ENCODE measurements at places on chromosomes 3 and 15.

GRCh38 chr3:175001091-175001490, 142.0 kb downstream of the NAALADL2 start:
- DNase-seq, result no peak

DNA sequence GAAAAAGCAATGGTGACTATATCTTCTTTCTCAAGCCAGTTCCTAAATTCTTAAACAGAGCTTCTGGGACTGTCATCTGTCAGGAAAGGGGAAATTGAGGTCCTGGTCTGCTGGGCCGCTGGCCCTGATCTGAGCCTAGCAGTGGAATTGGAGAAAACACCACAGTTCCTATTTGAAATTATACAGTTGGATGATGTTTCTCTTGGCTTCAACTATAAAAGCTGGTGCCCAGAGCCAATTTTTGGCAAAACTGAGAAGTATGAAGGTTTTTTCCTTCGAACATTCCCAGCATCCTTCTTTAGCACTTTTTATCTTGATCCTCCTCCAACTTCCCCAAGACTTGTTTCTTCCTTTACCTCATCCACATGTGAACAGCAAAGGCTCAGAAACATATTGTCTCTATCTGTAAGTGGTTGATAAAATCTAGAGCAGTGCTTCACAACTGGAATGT, 83.9 kb downstream of the CD47 start:
- no peak for DNase-seq

DNA sequence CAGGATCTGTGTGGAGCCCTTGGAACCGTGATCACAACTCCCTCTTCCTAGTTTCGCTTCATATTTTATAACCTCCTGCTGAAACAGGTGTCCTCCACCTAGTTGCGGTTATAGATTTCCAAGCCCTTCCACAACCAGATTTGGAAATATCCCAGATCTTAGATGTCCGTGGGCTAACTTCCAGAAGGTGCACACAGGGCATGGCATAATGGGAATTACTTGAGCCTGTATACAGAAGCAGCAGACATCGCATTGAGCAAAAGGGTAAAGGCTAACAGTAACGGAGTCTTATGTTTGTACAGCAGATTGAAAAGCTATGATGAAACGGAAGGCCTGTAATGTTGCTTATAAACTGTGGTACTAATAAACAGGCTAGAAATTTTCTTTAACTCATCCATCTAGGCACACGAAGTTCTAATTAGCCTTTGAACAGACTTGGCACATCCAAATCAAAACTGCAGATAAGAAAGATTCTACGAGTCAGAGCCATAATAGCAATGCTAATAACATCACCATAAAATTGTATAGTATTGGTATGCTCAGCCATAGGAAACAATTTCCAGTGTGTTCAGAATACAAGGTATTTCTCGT, 1.2 kb upstream of the USF3 start:
- DNase-seq, result no peak

DNA sequence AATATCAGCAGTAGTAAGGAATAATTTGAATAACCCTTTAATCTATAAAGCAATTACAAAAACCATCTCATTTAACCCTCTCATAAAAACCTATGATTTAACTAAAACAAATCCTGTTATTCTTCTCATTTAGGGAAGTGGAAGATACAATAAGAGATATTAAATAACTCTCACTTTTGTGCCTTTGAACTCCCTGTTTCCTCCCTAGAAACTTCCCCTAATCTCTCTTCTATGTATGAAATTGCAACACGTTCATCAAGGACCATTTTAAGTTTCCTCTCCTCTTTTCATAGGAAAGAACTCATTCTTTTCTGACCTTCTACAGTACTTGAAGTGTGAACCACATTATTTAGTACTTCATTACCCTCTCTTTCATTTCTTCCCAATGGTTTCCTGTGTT, 18.8 kb upstream of the FAM81A start:
- no peak for DNase-seq

DNA sequence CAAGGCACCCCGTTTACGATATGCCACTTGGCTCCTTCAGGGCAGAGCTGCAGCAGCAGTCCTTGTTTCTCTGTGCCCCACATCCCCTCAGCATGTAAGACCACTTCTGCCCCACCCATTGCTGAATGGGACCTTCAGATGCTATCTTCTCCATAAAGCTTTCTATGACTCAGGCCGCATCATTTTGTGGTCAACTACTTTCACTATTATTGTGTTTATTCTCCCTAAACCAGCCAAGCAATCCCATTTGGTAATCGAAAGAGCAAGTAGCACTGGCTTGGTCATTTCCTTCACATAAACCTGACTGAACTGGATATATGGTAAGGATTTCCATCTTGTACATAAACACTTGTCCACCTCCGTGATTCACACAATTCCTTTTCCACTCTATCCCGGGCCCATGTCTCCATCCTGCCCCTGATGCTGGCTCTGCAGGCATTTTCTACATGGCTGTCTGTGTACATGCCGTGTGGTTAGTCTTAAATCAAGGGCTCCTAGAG, 25.7 kb downstream of the LIPC start:
- DNase-seq, result no peak

DNA sequence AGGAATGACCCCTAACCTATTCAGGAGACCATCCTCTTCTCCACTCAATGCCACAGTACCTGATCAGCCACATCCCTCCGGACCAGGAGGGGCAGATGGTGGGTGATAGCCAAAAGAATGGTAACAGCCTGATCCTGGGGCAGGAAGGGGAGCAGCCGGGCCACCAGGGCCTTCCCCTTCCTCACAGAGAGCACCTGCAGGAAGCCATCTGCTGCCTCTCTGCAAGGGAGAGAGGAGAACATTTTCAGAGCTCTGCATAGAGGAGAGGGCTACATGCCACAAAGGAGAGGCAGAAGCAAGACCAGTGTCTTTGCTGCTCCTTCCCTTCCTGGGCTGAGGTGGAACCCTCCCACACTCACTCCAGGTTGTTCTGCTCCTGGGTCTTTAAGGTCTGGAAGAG, 5.5 kb upstream of the SPG11 start:
- no peak for DNase-seq

- no peak for DNase-seq
Observed at GRCh38 chr3:112084980-112085705, 1.0 kb upstream of the C3orf52 start.

DNA sequence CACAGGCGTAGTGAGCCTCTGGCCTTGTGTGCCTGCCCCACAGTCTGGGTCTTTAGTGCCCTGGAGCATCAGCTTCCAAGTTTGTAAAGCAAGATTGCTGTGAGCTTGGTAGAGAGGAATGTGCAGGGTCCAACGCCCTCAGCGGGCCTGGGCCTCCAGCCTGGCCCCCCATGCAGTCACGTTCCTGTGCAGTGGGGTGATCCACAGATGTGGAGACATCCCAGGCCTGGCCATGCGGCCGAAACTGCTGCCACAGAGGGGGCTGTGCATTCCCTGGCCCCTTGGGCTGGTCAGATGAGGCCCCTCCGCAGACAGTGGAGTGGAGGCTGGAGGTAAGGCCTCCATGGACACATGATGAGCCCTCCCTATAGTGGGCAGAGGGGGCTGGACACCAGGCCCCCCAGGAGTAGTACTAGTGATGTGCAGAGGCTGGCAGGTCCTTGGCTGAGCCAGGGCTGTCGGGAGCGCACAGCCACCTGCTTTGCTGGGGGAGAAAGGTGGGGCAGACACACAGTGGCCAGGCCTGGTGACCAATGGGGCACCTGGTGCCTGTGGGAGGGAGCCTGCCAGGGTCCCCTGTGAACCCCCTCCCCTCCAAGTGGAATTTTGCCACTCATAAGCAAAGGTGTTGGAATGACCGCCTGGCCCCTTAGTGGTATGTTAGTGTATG, 71.5 kb downstream of the EFCAB12 start:
- DNase-seq, result no peak

GRCh38 chr3:117997201-117998049, 1037.2 kb downstream of the IGSF11 start:
- DNase-seq, result peak; percentile 77

DNA sequence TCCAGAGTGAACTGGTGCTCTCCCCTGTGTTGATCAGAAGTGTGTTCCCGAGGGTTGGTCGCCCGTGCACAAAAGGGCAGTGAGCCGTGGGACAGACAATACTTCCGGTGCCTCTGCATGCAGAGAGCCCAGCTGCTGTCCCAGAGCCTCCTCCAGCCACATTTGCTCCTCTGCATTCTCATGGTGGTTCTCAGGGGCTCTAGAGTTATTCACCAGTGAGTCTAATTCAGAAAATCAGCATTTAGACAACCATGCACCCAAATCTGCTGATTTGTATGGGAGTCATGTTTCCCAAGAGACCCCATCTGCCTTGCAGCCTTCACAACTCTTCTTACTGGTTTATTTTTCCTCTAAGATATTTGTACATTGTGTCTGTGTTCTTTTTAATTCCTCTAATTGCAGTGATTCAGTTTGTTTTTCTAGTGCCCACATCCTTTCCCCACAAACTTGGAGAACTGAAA, 107.0 kb upstream of the SPRED1 start:
- no peak for DNase-seq

GRCh38 chr3:57158813-57159738, 6.1 kb downstream of the IL17RD start:
- no peak for DNase-seq

DNA sequence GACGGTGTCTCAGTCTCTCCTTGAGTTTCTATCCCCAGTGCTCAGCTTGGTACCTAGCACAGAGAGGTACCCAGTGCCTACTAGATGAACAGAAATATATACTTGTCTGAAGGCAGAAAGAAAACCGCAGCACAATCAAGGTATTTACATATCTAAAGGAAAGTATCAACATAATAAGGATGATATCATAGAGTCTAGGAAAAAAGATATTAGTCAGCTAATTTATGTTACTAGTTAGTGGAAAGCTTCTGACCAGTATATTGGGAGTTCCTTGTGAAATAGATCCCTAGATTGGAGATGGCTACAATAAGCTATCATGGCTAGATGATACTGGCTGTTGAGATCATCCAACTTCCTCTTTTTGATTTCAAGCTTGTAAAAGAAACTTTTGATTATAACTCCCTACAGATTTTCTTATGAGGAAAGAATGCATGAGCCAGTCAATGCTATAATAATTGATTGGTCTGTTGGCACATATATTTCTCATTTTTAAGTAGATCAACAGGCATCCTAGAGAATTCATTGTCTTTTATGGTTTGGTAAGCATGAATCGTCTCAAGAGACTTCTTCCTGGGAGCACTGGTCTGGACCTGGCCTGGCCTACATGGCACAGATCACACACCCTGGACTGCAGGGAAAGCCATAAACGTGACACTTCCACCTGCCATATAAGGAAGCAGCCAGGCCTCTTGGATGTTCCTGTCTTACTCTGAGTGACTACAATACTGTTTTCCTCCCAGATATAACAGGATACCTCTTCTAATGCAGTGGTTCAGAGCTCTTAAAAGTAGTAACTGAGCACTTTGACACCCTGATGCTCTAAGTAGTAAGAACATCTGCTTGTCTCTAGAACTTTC, 60.7 kb downstream of the IMPG2 start:
- DNase-seq, result no peak

DNA sequence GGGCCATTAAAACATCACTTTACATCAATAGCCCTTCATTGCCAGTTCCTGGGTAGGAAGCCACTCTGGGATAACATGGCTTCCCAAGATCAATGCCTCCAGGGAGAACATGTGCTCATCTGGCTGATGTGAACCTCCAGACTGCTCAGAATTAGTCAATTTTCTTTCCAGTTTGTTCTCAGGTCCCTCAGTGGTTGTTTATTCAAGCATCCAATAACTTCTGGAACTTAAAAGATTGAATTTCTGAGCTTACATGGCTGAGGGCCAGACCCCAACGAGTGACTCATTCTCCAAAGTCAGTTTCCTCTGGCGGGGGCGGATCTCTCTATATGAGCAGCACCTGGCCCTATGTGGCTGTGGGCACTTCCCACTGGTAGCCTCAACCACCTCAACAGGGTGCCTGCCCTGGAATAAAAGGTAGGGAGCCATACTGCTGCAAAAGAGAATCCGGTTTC, 34.0 kb downstream of the LYZL4 start:
- DNase-seq, result no peak

- DNase-seq, result peak; percentile 29
Observed at GRCh38 chr15:68930268-68931022, at the start of gene SPESP1. TSS of gene SPESP1 (plus strand) at chr15:68930525. CDS start at chr15:68930654, 129 bp downstream.

DNA sequence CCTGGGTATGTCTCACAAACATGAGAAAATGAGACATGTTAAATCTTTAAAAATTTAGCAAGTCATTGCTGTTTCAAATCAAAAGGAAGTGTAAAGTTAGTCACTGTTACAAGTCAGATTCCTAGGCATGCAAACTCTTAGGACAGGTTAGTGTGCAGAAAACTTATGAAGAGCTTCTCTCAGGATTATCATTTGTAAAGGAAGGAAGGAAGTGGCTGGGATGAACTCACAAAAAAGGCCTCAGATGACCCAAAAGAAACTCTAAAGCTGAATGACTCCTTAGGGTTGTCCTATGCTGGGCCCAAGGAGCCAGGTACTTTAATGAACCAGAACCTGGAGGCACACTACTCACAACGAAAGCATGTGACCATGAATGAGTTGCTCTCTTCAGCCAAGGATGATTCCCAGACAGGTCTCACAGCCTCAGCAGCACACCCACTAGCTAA, 25.0 kb downstream of the MSL2 start:
- DNase-seq, result no peak

DNA sequence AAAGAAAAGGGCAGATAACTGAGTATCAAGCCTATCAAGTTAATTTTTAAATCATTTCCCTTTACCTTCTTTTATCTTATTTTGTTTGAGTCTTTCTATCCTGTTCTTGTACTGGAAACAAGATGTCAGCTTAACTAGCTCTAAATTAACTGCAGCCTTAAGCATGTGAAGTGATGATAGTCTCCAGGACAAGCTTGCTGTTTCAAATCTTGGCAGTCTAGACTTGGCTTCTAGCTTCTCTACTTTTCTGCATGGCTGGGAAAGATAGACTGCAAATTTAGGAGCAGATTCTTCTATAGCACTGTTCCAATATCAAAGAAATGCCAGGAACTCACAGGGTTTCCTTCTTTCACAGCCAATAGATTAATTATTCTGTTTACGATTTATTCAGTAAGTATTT, 1034.4 kb downstream of the TUSC7 start:
- DNase-seq, result no peak

- DNase-seq, result no peak
Observed at GRCh38 chr3:46999516-47000197, 20.2 kb downstream of the NBEAL2 start.

- no peak for DNase-seq
Observed at GRCh38 chr3:112539825-112540650, 21.7 kb downstream of the ATG3 start.

- no peak for DNase-seq
Observed at GRCh38 chr3:179416681-179417080, 34.6 kb downstream of the GNB4 start.

GRCh38 chr3:102195198-102195948, 239.4 kb upstream of the ZPLD1 start:
- no peak for DNase-seq
